ENCODE measurements at places on chromosomes 7 and 10.

DNA sequence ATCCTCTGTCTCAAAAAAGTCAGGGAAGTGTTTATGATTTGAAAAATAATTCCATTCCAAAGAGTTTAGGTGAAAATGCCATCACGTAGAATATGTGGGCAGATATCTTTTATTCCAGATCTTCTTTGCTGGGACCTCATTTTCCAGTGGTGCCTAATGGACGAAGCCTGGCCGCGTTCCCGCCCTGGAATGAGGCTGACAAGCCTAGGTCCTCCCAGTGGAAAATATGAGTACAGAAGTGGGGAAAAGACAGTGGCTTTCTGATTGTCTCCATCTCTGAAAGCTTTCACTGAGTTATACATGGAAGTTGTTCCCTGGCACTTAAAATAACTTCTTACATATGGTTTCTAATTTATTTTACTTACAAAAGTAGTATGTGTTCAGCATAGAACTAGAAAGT is 139.4 kb downstream of the TACC2 start:
- DNase-seq = peak; percentile 89

DNA sequence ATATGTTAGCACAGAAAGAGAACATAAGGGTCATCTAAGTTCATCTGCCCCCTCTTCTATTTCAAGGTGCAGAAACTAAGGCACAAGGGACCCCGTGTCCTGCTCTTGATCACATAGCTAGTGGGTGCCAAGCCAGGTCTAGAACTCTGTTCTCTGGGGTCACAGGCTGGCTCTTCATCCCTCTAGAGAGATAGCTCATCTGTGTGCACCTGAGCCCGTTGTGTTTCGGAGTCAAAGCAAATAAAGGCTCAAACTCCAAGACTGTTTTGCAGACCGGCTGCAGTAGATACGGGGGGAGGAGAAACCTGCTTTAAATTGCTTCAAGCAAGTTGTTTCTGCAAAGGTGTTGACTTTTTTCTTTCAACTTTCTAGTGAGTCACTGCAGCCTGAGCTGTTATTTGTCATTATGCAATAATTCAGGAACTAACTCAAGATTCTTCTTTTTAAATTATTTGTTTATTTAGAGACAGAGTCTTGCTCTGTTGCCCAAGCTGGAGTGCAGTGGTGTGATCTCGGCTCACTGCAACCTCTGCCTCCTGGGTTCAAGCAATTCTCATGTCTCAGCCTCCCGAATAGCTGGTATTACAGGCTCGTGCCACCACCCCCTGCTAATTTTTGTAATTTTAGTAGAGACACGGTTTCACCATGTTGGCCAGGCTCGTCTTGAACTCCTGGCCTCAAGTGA is 6.5 kb downstream of the BLVRA start:
- DNase-seq = no peak

DNA sequence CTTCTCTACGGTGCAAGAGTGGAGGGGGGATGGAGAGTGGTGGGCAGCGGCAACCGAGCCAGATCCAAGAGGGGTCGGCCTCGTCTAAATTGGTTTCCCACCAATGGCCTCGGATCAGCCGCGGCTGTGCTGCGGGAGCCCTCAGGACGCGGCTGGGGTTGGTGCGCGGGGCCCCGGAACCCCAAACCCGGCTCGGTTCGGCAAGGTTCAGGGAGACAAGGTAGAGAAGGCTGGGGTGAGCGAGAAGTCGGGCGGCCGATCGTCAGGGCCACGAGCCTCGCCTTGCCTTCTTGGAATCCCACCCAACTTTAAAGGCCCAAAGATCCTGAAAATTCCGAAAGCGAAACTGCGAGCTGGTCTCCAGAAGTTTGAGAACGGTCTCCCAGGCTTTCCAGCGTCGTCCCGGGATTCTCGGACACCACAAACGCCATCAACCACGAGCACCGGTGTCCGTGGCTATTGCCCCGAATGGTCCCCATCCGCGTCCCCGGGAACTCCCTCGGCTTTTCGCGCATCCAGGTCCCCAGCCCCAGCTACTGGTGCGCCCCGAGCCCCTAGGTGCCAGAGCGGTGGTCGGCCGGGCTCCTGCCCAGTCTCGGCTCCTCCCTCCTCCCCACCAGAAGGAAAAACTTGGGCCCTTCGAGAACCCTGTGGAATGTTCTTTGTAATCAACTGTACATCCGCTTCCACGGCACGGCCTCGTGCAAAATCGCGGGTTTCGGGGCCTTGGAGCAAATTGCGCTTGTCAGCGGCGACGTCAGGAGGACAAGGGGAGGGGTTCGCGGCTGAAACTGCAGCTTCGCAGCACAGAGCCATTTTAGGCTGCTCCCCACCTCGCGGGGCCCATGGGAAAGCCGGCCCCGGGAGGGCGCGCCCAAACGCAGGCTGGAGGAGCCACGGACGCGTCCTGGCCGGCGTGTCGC is 3.2 kb downstream of the SFMBT2 start:
- DNase-seq = peak; percentile 71

DNA sequence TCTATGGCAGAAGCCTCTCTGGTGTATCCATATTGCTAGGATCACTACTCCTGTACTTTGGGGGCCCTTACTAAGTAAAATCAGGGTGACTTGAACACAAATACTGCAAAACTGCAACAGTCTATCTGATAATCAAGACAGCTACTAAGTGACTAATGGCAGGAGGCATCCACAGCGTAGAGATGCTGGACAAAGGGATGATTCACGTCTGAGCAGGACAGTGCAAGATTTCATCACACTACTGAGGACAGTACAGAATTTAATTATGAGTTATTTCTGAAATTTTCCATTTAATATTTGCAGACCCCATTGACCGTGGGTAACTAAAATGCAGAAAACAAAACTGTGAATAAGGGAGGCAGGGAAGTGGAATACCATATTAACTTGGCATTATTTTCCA is 10.4 kb downstream of the CUL2 start:
- DNase-seq = no peak
